Mesenchymal stem cell (in vitro differentiated cells and primary cell): ENCODE measurements at places on chromosomes 2 and 18.

DNA sequence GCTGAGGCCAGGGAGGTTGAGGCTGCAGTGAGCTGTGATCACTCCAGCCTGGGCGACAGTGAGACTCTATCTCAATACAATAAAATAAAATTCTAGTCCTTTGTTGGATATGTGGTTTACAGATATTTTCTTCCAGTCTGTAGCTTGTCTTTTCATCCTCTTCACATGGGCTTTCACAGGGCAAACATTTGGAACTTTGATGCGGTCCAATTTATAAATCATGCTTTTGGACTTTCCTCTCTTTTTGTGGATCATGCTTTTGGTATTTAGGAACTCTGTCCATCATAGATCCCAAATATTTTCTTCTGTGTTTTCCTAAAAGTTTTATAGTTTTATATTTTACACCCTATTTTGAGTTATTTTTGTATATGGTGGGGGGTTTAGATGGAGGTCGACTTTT, 14.9 kb downstream of the RAB10 start:
- DNase-seq: no peak

DNA sequence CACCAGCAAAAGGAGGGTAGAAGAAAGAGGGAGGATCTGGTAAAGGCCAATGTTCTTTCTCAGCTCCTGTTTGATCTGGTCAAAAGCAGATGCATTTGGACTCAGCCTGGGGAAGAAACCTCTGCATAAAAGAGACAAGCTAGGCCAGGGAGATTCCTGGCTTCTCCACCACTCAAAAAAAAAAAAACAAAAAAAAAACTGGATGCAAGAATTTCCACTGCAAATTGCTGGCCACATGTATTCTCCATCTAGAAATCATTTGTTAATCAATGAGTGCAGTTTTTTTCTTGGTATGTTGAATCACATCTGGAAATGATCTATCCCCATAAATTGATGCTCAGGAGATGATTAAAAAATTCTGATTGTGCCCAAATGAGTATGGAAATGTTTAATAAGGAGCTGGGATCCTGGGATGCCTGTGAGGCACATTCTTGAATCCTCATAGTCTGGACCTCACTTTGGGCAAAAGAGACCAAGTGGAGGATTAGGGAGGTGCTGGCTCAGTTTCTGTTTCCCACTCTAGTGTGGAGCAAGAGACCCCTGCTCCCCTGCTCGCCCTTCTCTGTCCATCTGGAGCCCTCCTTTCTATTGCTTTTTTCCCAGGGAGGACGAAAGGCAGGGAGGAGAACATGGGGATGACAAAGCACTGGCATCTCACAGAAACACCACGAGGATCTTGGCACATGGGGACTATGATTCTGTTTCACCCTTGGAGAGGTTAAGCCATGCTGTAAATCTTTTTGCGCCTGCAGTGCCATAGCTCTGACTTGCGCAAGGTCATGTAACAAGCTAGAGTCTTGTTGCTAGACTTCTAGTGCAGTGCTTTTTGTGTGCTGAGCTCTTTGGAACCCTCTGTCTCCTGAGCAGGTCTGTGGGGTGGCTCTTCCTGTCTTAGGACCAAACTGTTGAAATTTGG, 57.6 kb downstream of the APOB start:
- no peak for DNase-seq

DNA sequence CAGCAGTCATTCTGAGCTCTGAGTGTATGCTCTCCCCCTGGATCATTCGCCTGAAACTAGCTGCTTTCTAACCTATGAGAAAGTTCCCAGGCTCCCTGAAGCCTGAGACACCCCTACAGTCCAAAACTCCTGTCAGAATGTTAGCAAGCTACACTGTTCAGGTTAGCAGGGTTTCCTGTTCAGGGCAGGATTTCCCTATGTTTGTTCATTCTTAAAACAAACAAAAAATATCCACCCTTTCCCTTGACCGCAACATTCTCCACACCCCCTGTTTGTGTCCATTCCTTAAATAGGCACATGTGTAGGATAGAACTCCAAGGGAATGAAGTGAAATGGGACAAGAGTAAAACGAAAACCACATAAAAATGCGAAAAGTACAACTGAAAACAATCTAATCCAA, 83.1 kb downstream of the KLF7 start:
- peak; percentile 56 for DNase-seq

- peak; percentile 35 for DNase-seq
Observed at GRCh38 chr2:232523682-232524597, 2.0 kb upstream of the CHRND start.

- DNase-seq: no peak
Observed at GRCh38 chr18:75221897-75222296, 11.3 kb downstream of the TSHZ1 start.

DNA sequence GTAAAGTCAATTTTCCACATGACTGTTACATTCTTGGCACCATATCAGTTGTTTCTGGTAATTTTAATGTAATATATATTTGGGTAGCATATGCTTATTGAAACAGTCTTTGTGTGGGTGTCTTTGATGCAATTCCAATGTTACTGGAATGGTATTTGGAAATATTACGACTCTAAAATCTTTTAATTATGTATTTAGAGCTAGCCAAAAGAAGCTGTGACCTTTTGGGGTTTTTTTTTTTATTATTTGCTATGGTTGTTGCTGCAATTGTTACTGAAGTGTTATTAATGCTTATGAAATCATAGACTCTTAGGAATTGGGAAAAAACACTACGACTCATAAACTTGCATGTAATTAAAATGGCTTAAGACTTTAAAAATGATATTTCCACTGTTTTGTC, 95.9 kb downstream of the AOX1 start:
- DNase-seq: no peak

- no peak for DNase-seq
Observed at GRCh38 chr2:207765547-207765946, 4.2 kb downstream of the FZD5 start.

GRCh38 chr18:3691705-3692104, 241.7 kb downstream of the TGIF1 start:
- DNase-seq: no peak

DNA sequence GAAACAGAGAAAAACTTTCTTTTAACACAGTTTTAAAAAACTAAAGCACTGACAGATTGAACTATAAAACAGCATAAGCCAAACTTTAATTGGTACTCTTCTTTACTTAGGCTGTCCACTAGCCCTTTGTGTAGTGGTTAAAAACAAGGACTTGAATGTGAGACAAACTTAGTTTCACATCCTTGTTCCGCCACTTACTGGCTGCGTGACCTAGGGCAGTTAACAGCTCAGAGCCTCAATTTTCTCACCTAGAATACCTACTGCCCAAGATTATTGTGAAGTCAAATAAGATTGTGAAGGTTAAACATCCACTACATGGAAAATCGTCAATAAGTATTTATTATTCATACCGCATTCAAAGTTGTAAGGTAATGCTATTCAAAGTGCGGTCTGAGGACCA, 2.0 kb downstream of the WDR35 start:
- no peak for DNase-seq

- DNase-seq: no peak
Observed at GRCh38 chr2:73907840-73908452, 15.1 kb downstream of the ACTG2 start.

GRCh38 chr2:184729581-184729980, 131.3 kb downstream of the ZNF804A start:
- no peak for DNase-seq

DNA sequence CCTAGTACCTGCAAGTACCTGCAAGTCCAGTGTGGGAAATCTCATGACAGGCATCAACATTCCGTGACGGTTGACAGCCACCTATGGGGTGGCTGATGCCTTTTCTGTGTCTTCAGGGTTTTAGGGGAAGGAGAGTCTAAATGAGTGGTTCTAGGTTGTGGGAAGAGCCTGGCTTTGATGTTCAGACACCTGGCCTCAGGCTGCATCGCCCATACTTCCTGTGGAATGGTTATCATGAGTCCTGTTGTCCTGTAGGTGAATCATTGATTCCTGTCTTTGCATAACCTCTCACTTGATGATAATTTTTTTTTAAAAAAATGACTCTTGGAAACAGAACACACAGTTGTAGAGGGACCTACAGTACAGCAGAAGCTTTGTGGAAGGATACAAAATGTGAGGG, 108.9 kb downstream of the NEDD4L start:
- no peak for DNase-seq

DNA sequence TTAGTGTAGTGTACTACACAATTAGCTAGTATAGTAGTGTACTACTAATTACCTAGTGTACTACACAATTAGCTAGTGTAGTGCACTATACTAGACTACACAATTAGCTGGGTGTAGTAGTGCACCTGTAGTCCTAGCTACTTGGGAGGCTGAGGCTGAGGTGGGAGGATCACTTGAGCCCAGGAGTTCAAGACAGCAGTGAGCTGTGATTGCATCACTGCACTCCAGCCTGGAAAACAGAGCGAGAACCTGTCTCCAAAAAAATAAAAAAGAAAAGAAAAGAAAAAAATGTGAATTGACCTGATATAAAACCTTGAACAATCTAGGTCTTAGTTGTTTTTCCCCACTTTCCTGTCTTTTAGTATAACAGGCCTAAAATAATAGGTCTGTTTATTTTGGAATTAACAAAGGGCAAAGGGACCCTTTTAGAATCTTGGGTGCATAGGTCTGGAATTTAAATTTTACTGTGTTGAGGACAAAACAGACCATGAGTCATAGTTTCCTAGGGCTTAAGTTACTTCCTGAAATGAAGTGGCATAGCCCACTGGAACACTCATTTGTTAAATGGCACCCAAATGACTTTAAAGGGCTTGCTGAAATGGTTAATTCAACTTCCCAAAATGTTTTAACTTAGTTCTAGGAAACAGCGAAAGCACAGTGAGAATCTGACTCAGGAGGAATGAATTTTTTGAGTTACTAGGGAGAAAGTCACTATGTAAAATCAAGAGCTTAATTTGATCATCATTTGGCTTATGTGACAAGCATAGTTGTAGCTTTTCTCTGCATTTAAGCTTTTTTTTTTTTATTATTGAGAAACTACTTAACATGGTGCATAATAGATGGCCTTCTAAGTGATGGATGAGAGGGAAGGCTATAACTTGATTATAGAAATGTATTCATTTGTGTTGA, 50.7 kb upstream of the ARL5A start:
- DNase-seq: peak; percentile 39

GRCh38 chr2:226121046-226121738, 678.4 kb downstream of the IRS1 start:
- no peak for DNase-seq

DNA sequence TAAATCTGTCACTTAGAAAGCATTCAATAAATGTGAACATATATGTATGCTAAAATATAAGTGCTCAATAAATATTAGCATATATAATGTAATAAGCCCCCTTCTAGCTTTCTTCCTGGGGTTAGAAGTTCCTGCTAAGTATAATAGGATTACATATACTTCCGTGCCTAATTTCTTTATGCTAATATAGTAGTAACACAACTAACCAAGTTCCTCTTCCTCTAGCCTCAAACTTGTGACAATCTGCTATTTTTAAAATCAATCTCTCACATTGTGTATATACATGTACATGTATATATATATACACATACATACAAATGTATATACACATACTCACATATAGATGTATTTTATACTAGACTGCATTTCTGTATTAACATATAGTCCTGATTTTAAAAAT, 32.2 kb downstream of the TLK1 start:
- DNase-seq: no peak

DNA sequence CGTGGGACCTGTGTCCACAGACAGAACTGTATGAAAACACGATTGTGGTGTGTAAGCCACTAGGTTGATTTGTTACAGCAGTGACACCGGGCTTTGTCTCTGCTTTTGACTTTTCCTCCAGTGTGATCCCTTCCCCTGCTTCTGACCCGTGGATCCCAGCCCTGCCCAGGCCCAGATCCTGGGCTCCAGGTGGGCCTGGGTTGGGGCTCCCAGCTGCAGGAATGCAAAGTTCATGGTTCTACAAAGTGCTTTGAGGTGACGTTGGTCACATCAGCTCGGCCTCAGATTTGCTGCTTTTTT, 26.8 kb downstream of the HPCAL1 start:
- no peak for DNase-seq

- DNase-seq: peak; percentile 68
Observed at GRCh38 chr2:32425719-32426141, 68.9 kb downstream of the BIRC6 start.

GRCh38 chr18:76816127-76816526, 6.2 kb upstream of the ZNF236 start:
- no peak for DNase-seq

DNA sequence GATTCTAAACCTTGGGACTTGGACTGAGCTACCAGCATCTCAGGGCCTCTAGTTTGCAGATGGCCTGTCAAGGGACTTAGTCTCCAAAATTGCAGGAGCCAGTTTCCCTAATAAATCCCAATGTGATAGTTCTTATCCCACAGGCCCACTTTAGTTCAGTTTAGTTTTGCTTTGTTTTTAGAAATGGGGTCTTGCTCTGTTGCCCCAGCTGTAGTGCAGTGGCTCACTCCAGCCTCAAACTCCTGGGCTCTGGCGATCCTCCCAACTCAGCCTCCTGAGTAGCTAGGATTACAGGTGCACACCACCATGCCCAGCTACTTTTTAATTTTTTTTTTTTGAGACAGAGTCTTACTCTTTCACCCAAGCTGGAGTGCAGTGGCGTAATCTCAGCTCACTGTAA, 2.6 kb upstream of the SF3B1 start:
- DNase-seq: no peak
